ENCODE measurements at places on chromosomes 3 and 15.

- no peak for DNase-seq
Measured at GRCh38 chr3:14914779-14915117, 32.6 kb upstream of the NR2C2 start.

- DNase-seq, result no peak
Measured at GRCh38 chr3:13152826-13153710, 79.8 kb upstream of the IQSEC1 start.

DNA sequence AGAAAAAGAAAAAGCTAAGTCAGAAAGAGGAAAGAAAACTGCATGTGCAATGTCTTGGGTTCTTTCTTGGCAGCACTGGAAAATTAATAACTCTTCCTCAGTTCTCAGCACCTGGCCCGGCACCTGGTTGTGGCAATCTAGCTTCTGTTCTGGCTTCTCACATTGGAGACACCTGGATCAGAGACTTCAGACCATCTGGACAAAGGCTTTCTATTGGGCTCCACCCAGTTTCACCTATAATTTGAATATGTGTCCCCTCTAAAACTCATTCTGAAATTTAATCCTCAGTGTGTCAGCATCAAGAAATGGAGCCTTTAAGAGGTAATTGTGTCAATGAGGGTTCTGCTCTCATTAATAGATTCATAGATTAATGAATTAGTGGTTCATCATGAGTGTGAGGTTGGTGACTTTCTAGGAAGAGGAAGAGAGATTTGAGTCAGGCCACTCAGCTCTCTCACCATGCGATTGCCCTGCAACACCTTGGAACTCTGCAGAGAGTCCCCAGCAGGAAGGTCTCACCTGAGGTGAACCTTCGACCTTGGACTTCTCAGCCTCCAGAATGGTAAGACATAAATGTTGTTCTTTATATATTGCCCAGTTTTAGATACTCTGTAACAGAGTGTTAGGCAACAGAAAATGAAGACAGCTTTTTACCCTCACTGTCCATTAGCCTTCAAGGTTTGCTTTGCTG lies 679.9 kb downstream of the NTRK3 start:
- DNase-seq, result no peak

GRCh38 chr15:100682468-100682867 lies 80.1 kb downstream of the ASB7 start:
- no peak for DNase-seq

DNA sequence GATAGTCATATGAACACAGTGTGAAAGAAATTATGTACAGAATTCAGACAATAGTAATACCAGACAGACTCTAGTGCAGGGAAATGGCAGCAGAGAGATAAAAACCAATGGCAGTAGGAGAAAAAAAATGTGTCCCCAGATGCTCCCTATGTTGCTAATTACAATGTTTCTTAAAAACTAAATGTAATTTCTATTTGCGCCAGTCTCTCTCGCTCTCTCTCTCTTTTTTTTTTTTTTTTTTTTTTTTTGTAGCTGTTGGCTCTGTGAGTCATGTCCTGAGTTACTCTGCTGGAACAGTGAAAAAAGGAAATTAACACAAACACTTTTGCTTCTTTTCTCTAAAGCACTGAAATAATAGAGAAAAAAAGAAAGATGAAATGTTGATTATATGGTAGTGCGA lies 871.9 kb downstream of the GBE1 start:
- no peak for DNase-seq

DNA sequence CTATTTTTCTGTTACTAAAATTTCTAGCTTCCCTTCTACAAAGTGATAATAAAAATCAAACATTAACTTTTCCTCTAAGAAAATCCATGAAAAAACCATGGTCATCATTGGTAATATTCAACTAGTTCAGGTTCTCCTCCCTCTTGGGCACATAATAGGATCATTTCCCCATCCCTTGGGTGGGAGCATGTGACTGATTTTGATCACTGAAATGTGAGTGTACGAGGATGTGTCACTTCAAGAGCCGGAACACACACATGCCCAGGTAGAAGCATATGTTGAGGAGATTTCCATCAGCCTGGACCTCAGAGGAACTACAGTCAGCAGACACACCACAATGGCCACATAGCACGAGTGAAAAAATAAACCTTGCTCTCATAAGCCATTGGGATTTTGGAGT lies 36.1 kb downstream of the AP3S2 start:
- DNase-seq, result no peak

GRCh38 chr3:110973263-110973895 lies 98.2 kb upstream of the NECTIN3 start:
- DNase-seq, result no peak

GRCh38 chr3:46974421-46975171 lies 1.9 kb downstream of the CCDC12 start:
- no peak for DNase-seq
